ENCODE measurements at places on chromosomes 3 and 15. TPM values are rescaled to one million over a fixed set of nuclear protein-coding genes. Genes with fewer than 3 reads are reported as not detected.

GRCh38 chr15:29820394-29821154 lies 1.7 kb downstream of the TJP1 start:
- no peak for DNase-seq

- DNase-seq: no peak
These were observed 308.0 kb upstream of the THRB start for GRCh38 chr3:24802614-24803013.

DNA sequence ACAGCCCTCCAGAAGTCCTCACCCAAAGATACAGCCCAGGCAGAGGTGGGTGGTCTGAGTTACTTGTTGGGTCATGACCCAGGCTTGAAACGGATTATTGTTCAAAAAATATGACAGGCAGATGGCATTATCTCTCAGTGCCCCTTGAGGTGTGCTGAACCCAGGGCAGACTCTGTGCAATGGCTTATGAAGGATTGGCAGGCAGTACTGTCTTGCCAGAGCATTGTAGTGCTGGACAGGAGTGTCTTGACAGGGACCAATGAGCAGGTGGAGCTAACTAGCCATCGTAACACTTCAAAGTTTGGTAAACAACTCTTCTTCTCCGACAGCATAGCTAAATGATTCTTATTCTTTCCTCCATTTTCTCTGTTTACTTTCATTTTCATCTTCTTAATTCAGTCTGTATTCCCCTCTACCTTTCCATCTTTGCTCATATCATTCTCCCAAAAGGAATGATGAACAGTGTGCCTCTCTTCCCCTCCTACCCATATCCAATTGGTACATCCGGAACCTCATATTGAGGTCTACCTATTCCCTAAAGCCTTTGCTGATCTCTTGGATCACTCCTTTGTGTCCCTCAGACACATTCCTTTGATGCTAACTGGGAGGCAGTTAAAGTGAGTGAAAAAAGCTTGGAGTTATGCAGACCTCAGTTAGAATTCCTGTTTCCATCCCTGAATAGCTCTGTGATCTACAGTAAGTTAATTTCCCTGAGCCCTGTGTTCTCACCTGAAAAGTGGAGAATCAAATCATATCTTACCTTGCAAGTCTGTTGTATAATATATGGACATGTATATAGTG lies 2.6 kb upstream of the IL20RB start:
- no peak for DNase-seq

DNA sequence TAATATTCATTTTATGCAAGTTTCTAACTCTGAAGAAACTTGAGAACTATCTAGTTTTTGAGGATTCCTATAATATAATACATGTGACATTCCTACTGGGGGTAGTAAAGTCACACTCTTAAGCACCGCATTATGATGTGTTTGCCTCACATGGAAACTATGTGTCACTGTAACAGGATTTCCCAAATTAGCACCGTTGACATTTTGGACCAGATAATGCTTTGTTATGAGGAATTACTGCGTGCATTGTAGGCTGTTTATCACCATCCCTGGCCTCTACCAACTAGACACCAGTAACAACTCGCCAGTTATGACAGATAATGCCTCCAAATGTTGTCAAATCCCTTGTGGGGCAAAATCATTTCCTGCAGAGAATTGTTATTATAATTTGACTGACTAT lies 267.8 kb downstream of the RAP2B start:
- no peak for DNase-seq

- no peak for DNase-seq
These were observed 45.6 kb downstream of the SST start for GRCh38 chr3:187624588-187624987.

DNA sequence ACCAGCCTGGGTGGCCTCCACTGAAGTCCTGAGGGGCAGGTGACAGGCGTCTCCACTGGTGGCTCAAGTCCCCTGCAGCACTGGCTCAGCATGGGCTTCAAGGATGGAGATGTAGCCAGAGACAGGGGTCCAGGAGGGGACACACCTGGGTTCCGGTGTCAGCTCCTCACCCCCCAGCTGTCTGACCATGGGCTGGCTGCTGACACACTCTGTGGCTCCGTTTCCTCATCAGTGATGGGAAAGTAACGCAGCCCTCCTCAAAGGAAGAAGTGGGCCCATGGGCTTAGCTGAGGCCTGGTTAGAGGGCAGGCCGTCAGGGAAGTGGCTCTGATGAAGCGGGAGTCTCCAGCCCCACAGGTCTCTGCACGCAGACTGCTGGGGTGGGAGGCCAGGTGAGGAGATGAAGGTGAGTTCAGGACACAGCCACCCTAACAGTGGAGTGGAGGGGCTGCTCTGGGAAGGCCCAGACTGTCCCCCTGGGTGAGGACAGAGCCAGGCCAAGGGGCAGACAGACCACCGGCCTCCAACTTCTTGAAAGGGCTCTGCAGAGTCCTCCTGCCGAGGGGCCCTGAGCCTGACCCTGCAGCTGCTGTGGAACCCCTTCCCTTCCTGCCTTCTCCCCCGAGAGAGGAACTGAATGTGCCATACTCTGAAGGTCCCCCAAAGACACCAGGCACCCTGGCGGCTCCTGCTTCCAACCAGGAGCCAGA lies 24.0 kb downstream of the PSTPIP1 start:
- no peak for DNase-seq

DNA sequence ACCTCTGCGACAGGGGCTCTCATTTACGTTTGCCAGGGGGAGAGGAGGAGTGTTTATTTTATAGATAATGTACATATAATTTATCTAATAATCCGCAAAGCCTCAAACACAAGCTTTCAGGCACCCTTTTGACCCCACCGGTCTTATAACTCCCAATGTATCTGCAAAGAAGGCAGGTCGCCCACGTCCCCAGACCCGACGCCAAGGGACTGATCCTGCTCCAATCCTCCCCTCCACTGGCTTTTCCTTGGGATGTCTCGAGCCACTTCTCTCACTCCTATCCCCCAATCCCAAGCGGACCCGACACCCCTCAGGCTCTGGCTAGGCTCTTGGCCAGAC lies 452 bp downstream of the DCP1A start:
- DNase-seq: no peak

GRCh38 chr3:22269831-22270230 lies 518.8 kb upstream of the ZNF385D start:
- no peak for DNase-seq

- no peak for DNase-seq
These were observed 60.3 kb downstream of the CMSS1 start for GRCh38 chr3:99878005-99878404.

DNA sequence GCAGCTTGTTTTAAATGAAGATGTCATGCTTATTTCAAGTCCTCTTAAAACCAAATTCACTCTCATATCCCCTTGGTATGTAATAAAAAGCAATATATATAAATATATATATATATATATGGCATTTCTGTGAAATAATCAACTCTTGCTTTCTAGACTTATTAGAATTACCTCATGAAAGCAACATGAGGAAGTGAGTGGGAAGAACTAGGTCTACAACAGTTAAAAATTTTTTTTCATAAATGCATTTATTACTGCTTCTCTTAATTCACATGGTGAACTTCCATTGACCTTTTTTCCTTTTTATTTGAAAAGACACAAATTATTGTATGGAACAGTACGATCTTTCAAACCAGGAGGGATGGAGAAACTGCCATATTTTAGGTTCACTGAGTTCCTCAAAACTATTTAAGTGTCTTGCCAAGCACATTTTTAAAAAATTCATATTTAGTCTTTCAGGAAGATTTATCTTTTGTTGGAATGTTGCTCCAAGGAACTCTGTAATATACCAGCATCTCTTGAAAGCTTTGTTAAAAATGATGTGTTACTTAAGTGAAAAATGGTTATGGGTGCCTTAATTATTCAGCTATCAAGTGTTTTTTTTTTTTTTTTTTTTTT lies 185.2 kb downstream of the GHSR start:
- no peak for DNase-seq

GRCh38 chr3:186510374-186511079 lies 33.7 kb downstream of the CRYGS start:
- DNase-seq: no peak

DNA sequence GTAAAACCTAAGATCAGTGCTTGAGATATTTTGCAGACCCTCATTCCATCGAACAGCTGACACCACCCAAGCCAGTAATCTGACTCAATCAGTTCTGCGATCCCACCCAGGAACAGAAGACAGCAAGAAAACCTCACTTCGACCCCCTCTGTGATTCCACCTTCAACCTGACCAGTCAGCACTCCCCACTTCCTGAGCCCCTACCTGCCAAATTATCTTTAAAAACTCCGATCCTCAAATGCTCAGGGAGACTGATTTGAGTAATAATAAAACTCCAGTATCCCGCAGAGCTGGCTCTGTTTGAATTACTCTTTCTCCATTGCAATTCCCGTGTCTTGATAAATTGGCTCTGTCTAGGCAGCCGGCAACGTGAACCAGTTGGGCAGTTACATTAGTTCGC lies 25.7 kb upstream of the CLDN16 start:
- no peak for DNase-seq

The GNAT1 gene
- 0.12 TPM for total RNA-seq

The DPPA2 gene
- total RNA-seq: not detected

The SENP8 gene
- total RNA-seq: 2.0 TPM

The MYL3 gene
- total RNA-seq: not detected

Measured in activated naive CD8-positive, alpha-beta T cell treated with anti-CD3 and anti-CD28 coated beads for 36 hours (primary cell).